ENCODE measurements at places on chromosomes 4 and X.

GRCh38 chr4:10571909-10572308 is 112.7 kb downstream of the CLNK start:
- DNase-seq = peak; percentile 16
- H3K36me3 ChIP-seq = no peaks in the 10 kb centered on the region
- H3K27me3 ChIP-seq = no peaks in the 10 kb centered on the region
- H3K4me1 ChIP-seq = no peaks in the 10 kb centered on the region
- no peak overlapping the region for H3K27ac ChIP-seq

DNA sequence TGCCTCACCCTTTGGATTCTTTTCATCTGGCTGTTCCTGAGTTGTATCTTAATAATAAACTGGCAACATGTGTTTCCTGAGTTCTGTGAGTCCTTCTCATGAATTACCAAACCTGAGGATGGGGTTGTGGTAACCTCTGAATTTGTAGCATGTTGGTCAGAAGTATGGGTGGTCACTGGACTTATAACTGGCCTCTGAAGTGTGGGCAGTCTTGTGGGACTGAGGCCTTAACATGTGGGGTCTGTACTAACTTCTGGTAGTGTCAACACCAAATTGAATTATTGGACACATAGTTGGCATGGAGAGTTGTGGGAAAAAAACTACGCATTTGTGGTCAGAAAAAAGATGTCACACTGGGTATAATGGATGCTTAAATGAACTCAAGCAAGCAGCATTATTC is 45.0 kb upstream of the TNIP3 start:
- H3K27ac ChIP-seq = no peak overlapping the region
- H3K27me3 ChIP-seq = no peaks in the 10 kb centered on the region
- DNase-seq = no peak

DNA sequence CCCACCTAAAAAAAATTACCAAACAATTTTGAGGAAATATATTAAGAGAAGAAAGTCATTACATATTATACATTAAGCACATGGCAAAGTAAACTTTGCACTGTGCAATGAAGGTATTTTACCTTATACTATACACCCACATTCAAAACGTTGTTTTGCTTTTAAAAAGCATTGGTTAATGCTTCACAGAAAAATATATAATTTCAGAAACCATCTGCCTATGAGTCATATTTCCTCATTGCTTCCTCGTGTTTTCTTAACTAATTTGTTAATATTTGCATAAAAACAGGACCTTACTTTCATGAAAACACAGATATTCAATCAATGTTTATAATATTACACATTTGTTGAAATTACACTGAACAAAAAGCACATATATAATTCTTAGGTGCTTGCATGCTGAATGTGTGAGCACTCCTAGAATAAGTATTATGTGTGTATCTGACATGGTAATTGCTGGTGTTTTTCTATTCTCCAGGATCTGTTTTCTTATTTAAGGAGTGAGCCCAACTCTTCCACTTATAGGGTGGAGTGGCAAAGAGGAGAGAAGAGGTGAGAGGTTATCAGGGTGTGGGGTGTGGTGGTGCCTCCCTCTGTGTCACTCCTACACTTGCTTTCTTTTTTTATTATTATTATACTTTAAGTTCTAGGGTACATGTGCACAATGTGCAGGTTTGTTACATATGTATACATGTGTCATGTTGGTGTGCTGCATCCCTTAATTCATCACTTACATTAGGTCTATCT is 95.1 kb upstream of the IQCM start:
- H3K27me3 ChIP-seq = no peaks in the 10 kb centered on the region
- H3K36me3 ChIP-seq = no peaks in the 10 kb centered on the region
- no peak for DNase-seq
- no peak overlapping the region for H3K4me3 ChIP-seq
- H3K27ac ChIP-seq = no peak overlapping the region
- no peaks in the 10 kb centered on the region for H3K4me1 ChIP-seq

GRCh38 chrX:2536974-2537373 is 36.2 kb upstream of the DHRSX start:
- no peak overlapping the region for H3K27ac ChIP-seq
- no peaks in the 10 kb centered on the region for H3K36me3 ChIP-seq
- H3K4me3 ChIP-seq = no peak overlapping the region

DNA sequence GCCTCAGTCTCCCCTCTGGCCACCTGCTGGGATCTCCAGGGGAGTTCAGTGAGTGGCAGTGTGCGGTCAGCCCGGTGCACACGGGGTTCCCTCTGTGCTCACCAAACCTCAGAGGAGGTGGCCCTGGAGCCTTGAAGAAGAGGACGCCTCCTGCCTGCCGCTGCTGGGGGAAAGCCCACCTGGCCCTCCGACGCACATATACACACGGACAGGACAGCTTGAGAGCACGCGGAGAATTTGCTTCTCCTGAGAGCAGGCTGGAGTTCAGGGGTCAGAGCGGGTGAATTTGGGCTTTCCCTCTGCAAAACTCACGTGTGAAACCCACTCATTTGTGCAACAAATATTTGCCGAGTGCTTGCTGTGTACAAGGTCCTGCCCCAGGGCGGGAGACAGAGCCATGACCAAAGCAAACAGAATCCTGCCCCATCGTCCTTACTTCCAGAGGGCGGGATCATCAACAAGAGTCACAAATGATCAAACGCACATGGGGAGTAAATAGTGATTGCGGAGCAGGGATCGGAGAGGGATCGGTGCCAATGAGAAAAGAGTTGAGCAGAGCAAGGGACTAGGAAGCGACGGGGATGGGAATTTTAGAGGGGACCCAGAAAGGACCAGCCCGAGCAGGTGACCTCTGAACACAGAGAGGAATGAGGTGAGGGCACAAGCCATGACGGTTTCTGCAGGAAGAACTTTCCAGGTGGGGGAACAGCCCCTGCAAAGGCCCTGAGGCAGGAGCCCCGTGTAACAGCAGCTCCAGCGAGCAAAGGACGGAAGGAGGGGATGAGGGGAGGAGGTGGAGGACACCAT is 17.6 kb downstream of the BLOC1S4 start:
- peaks cover 15% of the 10 kb centered on the region for H3K4me1 ChIP-seq
- no peaks in the 10 kb centered on the region for H3K36me3 ChIP-seq
- DNase-seq = no peak
- no peak overlapping the region for H3K4me3 ChIP-seq

GRCh38 chr4:107577743-107578142 is 142.3 kb downstream of the PAPSS1 start:
- H3K36me3 ChIP-seq = no peaks in the 10 kb centered on the region
- DNase-seq = no peak
- H3K4me3 ChIP-seq = no peak overlapping the region

GRCh38 chr4:151114338-151114737 is 14.9 kb downstream of the RPS3A start:
- H3K4me3 ChIP-seq = no peak overlapping the region
- DNase-seq = no peak
- H3K27ac ChIP-seq = no peak overlapping the region

- H3K27ac ChIP-seq = no peak overlapping the region
- no peaks in the 10 kb centered on the region for H3K27me3 ChIP-seq
- no peak for DNase-seq
Observed at GRCh38 chr4:11467931-11468330, 39.2 kb upstream of the HS3ST1 start.

DNA sequence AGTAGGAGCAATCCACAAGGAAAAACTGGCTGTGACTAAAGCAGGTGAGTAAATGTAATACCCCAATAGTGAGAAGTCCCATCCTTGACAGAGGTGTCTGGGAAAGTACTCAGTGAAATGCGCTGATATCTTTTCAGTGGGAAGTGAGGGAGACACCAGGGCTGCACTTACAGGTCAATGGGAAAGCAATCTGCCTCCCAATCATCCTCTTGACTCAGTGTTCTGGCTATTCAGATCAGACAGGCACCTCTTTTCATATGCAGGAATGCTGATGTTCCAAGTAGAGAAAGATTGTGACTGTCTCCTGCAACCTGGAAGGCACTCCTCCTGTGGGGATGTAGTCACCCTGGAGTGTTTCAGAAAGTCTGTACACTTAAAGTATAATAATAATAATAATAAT is 39.9 kb upstream of the SPIN2A start:
- no peaks in the 10 kb centered on the region for H3K36me3 ChIP-seq
- no peak for DNase-seq
- H3K27ac ChIP-seq = no peak overlapping the region
- H3K4me1 ChIP-seq = no peaks in the 10 kb centered on the region

DNA sequence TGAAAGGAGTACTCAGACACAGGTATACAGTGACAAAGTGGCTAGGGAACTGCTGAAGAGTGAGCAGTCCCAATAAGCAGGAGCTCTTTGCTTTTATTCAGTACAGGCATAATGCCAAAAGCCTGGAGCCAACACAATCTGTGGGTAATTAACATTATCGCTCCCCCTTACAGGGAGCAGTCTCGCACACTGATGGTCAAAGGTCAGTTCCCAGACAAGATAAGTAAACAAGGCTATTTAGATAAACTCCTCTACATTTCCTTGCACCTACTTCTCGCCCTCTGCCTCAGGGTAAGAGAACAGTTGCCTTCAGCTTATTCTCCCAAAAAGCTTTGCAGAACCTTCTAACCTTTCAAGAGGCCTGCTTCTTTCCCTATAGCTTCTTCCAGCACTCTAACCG is 73.9 kb upstream of the TAF9B start:
- no peaks in the 10 kb centered on the region for H3K27me3 ChIP-seq
- no peak for DNase-seq
- no peaks in the 10 kb centered on the region for H3K4me1 ChIP-seq
- no peaks in the 10 kb centered on the region for H3K36me3 ChIP-seq
- H3K4me3 ChIP-seq = no peak overlapping the region
- H3K27ac ChIP-seq = no peak overlapping the region

DNA sequence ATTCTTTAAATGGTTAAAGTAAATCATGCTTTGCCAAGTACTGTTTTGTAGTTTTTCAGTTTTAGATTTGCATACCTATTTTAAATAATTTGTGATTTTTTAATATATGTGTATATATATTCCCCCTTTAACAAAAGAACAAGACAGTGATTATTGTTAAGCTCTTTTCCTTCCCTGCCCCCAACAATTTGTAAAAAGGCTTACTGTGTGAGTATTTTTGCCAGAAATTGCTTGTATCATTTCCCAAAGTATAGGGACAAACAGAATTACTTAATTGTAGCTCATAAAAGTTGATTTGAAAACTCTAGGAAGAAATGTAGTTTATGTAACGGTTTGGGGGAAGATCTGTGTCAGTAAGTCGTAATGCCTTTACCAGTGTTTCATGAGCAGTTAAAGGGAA is 19.0 kb downstream of the CPEB2 start:
- H3K4me1 ChIP-seq = peaks cover 25% of the 10 kb centered on the region
- H3K27me3 ChIP-seq = no peaks in the 10 kb centered on the region
- DNase-seq = no peak
- H3K4me3 ChIP-seq = no peak overlapping the region
- no peak overlapping the region for H3K27ac ChIP-seq
- H3K36me3 ChIP-seq = peaks cover 32% of the 10 kb centered on the region

GRCh38 chr4:177566691-177567090 is 124.5 kb upstream of the AGA start:
- peaks cover 12% of the 10 kb centered on the region for H3K4me1 ChIP-seq
- H3K27ac ChIP-seq = no peak overlapping the region
- H3K27me3 ChIP-seq = no peaks in the 10 kb centered on the region
- H3K4me3 ChIP-seq = no peak overlapping the region
- DNase-seq = no peak

- H3K27me3 ChIP-seq = no peaks in the 10 kb centered on the region
- H3K36me3 ChIP-seq = no peaks in the 10 kb centered on the region
- peak; percentile 76 for DNase-seq
- H3K4me3 ChIP-seq = peak overlapping the region; percentile 90
- H3K4me1 ChIP-seq = peaks cover 35% of the 10 kb centered on the region
Observed at GRCh38 chrX:119236623-119237561, 807 bp downstream of the PGRMC1 start.

DNA sequence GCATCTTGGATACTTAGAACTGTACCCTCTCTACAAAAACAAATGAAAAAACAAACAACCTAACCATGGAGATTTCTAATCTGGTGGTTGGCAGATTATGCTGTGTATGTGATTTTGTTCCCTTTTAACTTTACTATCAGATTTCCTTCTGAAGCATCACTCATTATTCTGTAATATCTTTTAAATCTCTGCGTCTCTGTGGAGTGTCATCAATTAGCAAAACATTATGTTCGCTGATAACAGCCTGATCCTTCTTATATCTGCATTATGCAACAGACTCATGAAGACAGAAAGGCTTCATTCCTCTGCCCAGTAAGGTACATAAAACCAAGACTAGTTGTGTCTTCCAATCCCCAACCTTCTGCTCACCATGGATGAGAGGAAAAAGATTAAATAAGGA is 110.3 kb upstream of the PDE5A start:
- no peaks in the 10 kb centered on the region for H3K27me3 ChIP-seq
- no peak overlapping the region for H3K4me3 ChIP-seq
- H3K27ac ChIP-seq = no peak overlapping the region

DNA sequence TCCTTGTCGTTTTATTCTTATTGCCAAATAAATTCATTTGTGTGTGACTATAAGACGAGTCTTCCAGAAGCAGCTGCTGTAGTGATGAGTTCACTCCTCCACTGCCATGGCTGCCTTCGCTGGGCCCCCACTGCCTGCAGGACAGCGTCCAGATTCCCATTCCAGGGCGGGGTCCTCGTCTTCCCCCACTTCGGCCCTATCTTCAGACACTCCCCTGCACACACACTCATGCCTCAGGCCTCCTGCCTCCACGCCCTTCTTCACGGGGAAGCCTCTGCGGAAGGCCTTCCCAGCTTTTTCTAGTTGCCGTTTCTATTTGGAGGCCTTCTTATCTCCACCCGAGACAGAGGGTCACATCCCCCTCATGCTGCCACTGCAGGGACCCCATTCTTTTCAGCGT is 80.4 kb downstream of the SHROOM2 start:
- H3K36me3 ChIP-seq = no peaks in the 10 kb centered on the region
- H3K4me3 ChIP-seq = no peak overlapping the region
- no peak for DNase-seq
- no peaks in the 10 kb centered on the region for H3K27me3 ChIP-seq
- H3K4me1 ChIP-seq = peaks cover 5% of the 10 kb centered on the region
- H3K27ac ChIP-seq = no peak overlapping the region

GRCh38 chr4:121255986-121256750 is 92.0 kb upstream of the TNIP3 start:
- peaks cover 16% of the 10 kb centered on the region for H3K4me1 ChIP-seq
- no peaks in the 10 kb centered on the region for H3K36me3 ChIP-seq
- peak; percentile 95 for DNase-seq
- no peaks in the 10 kb centered on the region for H3K27me3 ChIP-seq

DNA sequence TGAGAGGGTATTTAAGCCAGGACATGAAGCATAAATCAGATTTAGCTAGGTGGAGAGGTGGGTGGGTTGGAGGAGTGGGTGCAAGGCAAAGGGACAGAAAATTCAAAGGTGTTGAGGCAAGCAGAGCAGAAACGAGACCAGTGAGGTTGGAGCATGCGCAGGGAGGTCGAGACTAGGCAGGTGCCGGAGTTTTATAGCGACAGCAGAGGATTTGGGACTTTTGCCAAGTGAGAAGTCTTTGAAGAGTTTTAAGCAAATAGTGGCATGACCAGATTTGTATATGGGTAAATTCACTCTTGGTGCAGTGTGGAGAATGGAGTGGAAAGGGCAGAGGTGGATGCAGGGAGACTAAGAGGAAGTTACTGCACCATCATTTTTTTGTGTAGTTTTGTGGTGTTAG is 107.0 kb upstream of the TLR2 start:
- no peak overlapping the region for H3K4me3 ChIP-seq
- no peaks in the 10 kb centered on the region for H3K27me3 ChIP-seq
- H3K4me1 ChIP-seq = peaks cover 9% of the 10 kb centered on the region
- no peak for DNase-seq
- H3K36me3 ChIP-seq = no peaks in the 10 kb centered on the region

GRCh38 chr4:168674077-168674747 is 177.4 kb downstream of the PALLD start:
- no peak for DNase-seq
- no peaks in the 10 kb centered on the region for H3K36me3 ChIP-seq
- no peaks in the 10 kb centered on the region for H3K27me3 ChIP-seq
- no peaks in the 10 kb centered on the region for H3K4me1 ChIP-seq
- H3K27ac ChIP-seq = no peak overlapping the region
- no peak overlapping the region for H3K4me3 ChIP-seq
